Coronary artery (tissue), 2 donors: ENCODE measurements at places on chromosomes 3 and 15.

- no peak for DNase-seq
Measured at GRCh38 chr3:88573472-88573871, 423.7 kb downstream of the C3orf38 start.

DNA sequence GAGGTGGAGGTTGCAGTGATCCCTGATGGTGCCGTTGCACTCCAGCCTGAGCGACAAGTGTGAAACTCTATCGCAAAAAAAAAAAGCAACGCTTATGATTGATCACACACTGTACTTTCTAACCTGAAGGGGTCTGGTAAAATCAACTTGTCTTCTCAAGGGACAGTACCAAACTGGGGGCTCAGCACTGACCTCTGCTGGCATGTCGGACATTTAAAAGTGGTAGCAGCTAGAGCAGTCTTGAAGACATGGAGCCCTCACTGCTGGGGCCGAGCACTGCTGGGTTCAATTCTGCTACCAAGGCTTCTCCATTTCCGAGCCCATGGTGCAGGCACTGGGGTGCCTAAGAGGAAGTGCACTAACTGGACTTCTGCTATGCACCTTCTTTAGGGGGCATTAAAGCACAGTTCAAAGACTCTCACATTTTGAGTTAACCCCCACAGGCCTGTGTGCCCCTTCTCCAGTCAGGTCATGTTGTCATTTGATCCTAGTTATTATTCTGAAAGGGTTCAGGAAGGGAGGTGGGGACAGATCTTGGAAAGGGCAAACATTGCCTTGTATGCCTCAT lies 26.4 kb upstream of the LAMP3 start:
- DNase-seq = no peak

DNA sequence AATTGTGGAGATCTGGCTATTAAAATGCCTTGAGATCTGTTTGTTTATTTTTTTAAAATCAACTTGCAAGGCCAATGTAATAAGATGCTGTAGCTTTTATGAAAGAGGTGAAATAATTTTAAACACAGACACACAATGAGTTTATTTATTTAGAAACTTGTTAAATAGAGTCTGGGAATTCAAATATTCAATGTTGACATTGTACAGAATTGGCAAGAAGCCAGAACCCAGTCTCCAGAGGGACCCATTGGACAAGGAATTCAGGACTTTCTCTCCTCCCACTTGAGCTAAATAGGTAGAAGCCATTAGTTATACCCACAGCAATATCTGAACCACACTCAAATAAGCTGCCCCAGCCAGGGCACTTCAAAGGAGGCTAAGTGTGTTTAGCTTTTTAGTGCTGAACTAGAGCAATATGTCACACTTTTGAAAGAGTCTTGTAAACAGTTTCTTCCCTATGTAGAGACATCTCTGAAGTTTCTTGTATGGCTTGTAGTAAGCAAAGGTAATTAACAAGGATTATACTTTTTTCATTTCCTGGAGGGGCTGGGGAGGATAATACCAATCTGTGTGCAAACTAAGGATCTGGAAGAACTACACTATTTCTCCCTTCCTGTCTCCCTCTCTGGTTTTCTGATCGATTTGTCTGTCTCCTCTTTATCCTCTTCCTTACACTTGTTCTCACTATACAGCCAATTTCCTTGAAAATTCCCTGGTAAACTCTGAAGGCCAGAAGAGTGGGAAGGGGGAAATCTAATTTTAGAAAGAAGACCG lies 6.0 kb downstream of the MECOM start:
- DNase-seq = no peak

DNA sequence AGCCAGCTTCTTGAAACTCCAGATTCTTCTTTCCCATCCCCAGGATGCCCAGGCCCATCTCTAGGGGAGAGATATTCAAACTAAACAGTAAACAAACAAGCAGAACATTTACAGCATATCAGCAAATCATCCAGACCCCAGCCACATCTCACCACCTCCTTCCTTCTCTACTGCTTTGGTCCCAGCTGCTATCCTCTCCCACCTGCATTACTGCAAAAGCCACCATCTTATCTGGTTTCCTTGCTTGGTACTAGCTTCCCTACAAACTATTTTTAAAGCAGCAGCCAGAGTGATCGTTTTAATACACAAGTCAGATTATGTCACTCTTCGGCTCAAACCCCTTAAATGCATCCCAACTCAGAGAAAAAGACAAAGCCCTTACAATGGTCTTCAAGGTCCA lies 4.8 kb downstream of the LYSMD2 start:
- DNase-seq = no peak

- DNase-seq = peak; percentile 65
Measured at GRCh38 chr3:126128504-126129397, 44.8 kb upstream of the SLC41A3 start.

- DNase-seq = no peak
Measured at GRCh38 chr3:124256599-124256998, 264.7 kb upstream of the ROPN1 start.

- peak; percentile 74 for DNase-seq
Measured at GRCh38 chr15:75104804-75105557, 81.6 kb downstream of the PPCDC start.

DNA sequence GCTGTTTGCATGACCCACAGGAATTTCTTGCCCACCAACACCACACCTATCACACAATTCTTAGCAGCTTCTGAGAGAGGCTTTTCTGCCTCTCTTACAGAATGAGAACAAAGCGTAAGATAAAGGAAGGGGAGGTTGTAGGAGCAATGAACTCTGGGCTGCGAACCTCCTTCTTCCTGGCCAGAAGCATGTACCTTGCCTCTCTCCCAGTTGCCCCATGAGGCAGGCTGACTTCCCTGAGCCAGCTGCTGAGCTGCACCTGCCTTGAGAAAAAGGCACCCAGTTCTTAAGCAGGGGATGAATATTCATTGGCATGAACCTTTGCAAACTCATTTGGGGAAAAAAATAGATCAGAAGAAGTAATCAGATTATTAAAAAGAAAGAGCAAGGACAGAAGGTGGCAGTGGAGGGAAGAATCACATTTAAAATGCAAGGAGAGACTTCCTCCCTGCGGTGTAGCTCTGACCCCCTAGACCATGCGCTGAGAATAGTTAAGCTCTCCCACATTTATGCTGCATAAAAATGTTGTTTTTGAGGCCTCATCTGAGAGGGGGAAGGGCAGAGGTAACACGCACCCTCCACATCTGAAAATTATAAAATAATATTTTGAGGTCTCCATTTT lies 304.8 kb downstream of the EPHB1 start:
- no peak for DNase-seq
